ENCODE measurements at places on chromosomes 6 and 20.

- DNase-seq: no peak
Observed at GRCh38 chr6:11592294-11592906, 54.9 kb downstream of the TMEM170B start.

- no peak for DNase-seq
Observed at GRCh38 chr6:84652356-84653026, 111.9 kb downstream of the TBX18 start.

GRCh38 chr6:17919496-17919895 lies 67.9 kb downstream of the KIF13A start:
- DNase-seq: no peak

DNA sequence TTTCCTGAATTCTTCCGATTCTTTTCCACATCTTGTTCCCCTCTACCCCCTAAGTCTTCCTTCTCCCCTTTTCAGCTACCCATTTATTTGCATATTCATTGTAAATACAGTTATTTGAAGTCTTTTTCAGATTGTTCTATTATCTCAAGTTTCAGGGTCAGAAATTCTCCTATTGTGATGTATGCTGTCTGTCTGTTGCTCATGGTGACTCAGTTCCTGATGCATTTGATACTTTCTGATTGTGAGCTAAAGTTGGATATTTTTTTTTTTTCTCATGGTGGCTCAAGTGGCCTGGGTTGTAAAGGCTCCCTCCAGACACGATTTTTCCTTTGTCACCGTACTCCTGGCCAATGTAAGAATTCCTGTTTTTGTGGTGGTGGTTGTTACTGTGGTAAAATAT lies 4.9 kb upstream of the PI16 start:
- no peak for DNase-seq

DNA sequence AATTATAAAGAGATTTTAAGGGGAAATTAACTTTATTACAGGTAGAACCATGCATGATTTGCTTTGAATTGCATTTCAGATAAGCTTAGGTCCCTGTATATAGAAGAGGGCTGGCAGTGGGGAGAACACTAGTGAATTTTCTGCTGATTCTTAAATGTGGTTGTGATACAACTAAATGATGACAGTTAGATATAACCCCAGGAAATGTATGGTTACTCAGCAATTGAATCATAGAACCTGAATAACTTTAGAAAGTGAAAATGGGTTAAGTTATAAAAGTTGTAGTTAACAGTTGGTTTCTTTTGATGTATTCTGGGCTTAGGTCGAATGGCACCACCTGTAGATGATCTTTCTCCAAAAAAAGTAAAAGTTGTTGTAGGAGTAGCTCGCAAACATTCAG lies 70.1 kb downstream of the PHF3 start:
- no peak for DNase-seq

Measured in T follicular helper cell (primary cell).